ENCODE measurements at places on chromosomes 6 and 20. TPM values are rescaled to one million over a fixed set of nuclear protein-coding genes. Genes with fewer than 3 reads are reported as not detected.

The SAMD3 gene
- 1.2 TPM for total RNA-seq

DNA sequence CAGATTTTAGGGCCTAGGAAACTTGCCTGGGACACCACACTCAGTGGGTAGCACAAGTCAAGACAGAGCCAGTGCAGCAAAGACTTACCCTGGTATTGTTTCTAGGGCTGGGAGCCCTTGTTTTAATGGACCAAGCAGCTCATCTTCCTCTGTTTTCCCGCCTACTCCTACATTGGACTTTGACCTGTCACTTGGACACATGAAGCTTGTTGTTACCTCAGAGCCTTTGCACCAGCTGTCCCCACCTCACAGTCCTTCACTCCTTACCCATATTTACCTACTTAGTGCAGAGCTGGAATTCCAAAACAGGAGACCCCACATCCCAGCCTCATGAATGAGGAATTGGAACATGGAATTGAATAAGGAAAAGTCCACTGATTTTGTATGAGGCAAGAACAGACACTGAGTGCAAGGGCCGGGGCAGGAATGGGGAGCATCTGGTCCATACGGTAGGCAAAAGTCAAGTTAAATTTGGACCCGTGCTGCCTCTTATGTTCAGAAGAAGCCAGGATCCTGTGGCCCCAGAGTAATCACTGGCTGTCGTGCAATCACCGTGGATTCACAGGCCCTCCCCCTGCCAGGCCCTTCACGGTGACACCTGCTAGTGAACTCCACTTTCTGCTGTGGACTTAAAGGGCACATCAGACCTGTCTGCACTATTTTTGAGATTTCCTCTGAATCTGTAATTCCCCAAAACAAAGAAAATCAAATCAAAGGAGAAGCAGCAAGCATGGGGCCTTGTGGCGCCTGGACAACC is 236.9 kb upstream of the PMEPA1 start:
- no peaks in the 10 kb centered on the region for H3K27me3 ChIP-seq
- no peak overlapping the region for H3K27ac ChIP-seq
- no peaks in the 10 kb centered on the region for H3K36me3 ChIP-seq
- no peak for DNase-seq
- no peak overlapping the region for H3K4me3 ChIP-seq

The SGK2 gene
- total RNA-seq: 0.99 TPM

The RFX6 gene
- 0.11 TPM for total RNA-seq

GRCh38 chr6:35049156-35049735 is 91.9 kb downstream of the TCP11 start:
- H3K27me3 ChIP-seq: no peaks in the 10 kb centered on the region
- no peaks in the 10 kb centered on the region for H3K4me1 ChIP-seq
- peaks cover 4% of the 10 kb centered on the region for H3K36me3 ChIP-seq
- H3K4me3 ChIP-seq: no peak overlapping the region
- H3K27ac ChIP-seq: no peak overlapping the region

- no peaks in the 10 kb centered on the region for H3K27me3 ChIP-seq
- H3K27ac ChIP-seq: peak overlapping the region; percentile 48
- no peak for DNase-seq
Observed at GRCh38 chr6:39218868-39219567, 10.3 kb downstream of the KCNK5 start.

The VWA7 gene
- 1.2 TPM for total RNA-seq

GRCh38 chr20:36624068-36624943 is 18.7 kb downstream of the RAB5IF start:
- H3K27me3 ChIP-seq: no peaks in the 10 kb centered on the region
- H3K4me1 ChIP-seq: peaks cover 9% of the 10 kb centered on the region
- peak; percentile 22 for DNase-seq
- H3K27ac ChIP-seq: peak overlapping the region; percentile 0

The SNAI1 gene
- total RNA-seq: 7.9 TPM

DNA sequence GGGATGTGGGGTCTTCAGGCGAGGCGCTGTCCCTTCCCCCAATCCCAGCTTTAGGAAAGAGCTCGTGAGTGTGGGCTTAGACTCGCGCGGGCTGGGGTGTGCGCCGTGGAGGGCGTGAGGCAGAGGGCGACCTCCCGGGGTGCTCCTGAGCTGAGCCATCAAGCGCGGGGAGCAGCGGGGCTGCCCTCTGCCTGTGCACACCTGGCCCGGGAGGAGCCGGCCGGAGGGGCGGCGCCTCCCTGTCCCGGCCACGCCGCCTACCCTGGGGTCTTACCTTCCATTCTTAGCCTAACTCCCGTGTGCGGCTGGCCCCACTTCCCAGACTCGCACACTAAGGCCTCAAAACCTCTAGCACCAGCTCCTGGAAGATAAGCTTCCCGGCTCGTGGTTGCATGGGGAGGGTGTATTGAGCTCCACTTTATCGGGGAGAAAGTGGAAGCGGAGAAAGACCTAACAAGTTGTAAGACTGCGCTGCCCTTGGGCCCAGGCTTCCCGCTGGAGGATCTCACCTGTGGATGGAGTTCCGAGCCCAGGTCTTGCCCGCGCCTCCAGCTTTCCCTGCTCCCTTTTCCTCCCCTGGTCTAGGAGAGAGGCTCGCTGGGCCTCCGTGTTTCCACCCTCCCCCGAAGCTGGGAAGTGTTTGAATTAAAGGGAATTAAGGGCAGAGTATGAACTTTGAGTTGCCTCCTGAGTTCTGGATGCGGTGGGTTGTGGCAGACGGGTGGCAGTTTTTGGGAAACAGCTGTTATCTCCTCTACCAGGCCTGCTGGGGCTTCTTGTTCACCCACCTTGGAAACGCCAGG is 1.2 kb downstream of the DNMT3B start:
- no peaks in the 10 kb centered on the region for H3K27me3 ChIP-seq
- H3K4me1 ChIP-seq: peaks cover 50% of the 10 kb centered on the region

GRCh38 chr6:75149696-75150095 is 56.2 kb downstream of the COL12A1 start:
- no peak for DNase-seq
- no peak overlapping the region for H3K4me3 ChIP-seq
- no peak overlapping the region for H3K27ac ChIP-seq
- no peaks in the 10 kb centered on the region for H3K4me1 ChIP-seq

The CDSN gene
- not detected for total RNA-seq

GRCh38 chr20:25076201-25076600 is 5.7 kb downstream of the VSX1 start:
- peaks cover 19% of the 10 kb centered on the region for H3K4me1 ChIP-seq
- no peak overlapping the region for H3K27ac ChIP-seq
- no peak for DNase-seq
- peaks cover 45% of the 10 kb centered on the region for H3K27me3 ChIP-seq
